Esophagus squamous epithelium (tissue), 5 donors: ENCODE measurements at places on chromosomes 11 and 22. TPM values are rescaled to one million over a fixed set of nuclear protein-coding genes. Genes with fewer than 3 reads are reported as not detected.

DNA sequence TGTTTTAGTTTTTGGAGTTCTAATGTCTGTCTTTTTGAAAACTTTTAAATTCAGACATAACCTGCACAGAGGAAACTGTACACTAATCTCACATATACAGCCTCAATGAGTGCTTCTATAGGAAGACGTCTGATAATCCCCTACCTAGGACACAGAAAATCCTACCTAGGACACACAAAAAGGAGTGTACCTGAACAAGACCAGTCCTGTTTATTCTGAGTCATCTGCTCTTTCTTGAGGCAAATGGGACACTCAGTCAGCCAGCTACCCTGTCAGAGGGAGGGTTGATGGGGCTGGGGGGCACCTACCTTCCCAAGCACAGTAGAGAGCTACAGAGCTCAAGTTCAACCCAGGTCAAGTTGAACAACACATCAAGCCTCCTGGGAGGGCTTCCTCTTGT is 346.6 kb upstream of the NCAM1 start:
- H3K27me3 ChIP-seq, result no peaks in the 10 kb centered on the region
- no peak for DNase-seq
- H3K4me3 ChIP-seq, result no peak overlapping the region
- H3K36me3 ChIP-seq, result no peaks in the 10 kb centered on the region
- H3K4me1 ChIP-seq, result peaks cover 24% of the 10 kb centered on the region
- H3K27ac ChIP-seq, result peak overlapping the region; percentile 26

DNA sequence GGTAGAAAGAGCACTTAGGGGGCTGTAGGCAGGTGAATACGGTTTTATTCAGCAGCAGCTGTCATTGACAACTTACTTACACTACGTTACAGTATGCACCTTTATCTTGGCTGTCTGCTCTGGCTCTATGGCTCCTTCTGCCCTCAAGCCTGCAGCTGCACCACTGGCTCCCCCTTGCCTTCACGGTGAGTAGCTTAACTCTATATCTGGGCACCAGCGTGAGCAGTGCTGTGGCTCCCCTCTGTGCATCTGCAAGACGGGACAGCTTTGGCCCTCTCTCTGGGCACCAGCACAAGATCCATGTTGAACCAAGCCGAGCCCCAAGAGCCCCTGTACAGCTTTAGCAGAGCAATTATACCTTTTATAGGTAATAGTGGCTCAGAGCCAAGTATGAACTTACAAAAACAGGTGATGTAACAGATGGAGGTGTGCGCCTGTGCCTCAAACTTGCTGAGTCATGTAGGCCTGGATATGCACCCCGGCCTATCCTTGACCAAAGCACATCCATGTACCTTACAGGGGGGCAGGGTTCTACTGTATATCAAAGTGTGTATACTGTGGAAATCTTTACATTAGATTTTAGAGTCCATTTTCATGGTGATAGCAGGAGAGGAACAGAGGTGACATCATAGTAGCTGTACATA is 96.9 kb upstream of the CTSC start:
- H3K4me1 ChIP-seq, result peaks cover 3% of the 10 kb centered on the region
- peak overlapping the region; percentile 36 for H3K27ac ChIP-seq

DNA sequence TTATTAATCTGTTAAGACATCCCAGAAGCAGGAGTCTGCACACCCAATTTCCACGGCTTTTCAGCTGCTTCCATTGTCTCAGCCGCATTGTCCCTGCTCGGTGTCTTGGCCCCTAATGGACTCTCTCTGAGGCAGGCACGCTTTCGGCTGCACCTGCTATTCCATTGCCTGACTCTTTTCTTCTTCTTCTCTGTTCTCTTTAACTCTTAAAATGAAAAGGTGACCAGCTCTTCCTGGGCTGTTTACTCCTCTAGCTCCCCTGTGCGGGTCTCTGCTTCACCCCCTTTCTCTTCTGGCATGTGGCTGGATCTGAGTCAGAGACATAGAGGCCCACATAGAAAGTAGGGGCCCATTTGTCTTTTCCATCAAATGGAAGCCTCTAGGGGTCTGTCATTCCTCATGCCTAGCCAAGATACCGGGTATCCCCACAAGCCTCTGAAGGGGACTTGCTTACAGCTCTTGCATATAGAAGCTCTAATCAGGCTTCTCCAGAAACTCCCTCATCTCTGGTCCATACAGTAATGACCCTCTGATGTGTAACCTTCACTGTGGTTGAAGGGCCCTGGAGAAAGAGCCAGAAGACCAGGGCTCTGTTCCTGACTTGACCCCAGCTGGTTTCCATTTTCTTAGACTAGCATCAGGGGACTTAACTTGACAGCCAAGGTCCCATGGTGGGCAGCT is 243.9 kb downstream of the ST3GAL4 start:
- H3K4me1 ChIP-seq, result no peaks in the 10 kb centered on the region
- no peak overlapping the region for H3K27ac ChIP-seq
- no peaks in the 10 kb centered on the region for H3K36me3 ChIP-seq
- no peak for DNase-seq

GRCh38 chr22:50626850-50627641 is 906 bp downstream of the ARSA start:
- DNase-seq, result no peak
- peak overlapping the region; percentile 91 for H3K27ac ChIP-seq
- H3K4me1 ChIP-seq, result peaks cover 26% of the 10 kb centered on the region

DNA sequence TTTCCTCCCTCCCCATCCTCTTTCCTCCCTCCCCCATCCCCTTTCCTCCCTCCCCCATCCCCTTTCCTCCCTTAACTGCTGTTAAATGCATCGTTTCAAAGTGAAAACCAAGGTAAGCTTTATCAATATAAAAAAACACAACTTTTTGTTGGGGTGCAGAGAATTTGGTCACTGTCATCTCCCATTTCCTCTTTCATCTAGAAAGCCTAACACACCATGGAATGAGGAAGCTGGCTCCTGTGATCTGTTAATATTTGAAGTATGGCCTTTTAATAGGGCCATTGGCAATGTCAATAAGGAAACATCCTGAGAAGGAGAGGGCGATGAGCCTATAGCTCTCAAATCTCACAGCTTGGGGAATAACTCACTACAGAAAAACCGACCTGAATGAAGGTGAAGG is 7.0 kb downstream of the EXPH5 start:
- no peaks in the 10 kb centered on the region for H3K4me1 ChIP-seq
- no peaks in the 10 kb centered on the region for H3K36me3 ChIP-seq
- no peak overlapping the region for H3K4me3 ChIP-seq
- no peak overlapping the region for H3K27ac ChIP-seq
- H3K27me3 ChIP-seq, result no peaks in the 10 kb centered on the region

GRCh38 chr22:49962012-49962750 is 1.6 kb downstream of the PIM3 start:
- H3K27me3 ChIP-seq, result no peaks in the 10 kb centered on the region
- peak overlapping the region; percentile 100 for H3K27ac ChIP-seq
- DNase-seq, result no peak
- peaks cover 57% of the 10 kb centered on the region for H3K4me1 ChIP-seq
- peak overlapping the region; percentile 78 for H3K4me3 ChIP-seq

DNA sequence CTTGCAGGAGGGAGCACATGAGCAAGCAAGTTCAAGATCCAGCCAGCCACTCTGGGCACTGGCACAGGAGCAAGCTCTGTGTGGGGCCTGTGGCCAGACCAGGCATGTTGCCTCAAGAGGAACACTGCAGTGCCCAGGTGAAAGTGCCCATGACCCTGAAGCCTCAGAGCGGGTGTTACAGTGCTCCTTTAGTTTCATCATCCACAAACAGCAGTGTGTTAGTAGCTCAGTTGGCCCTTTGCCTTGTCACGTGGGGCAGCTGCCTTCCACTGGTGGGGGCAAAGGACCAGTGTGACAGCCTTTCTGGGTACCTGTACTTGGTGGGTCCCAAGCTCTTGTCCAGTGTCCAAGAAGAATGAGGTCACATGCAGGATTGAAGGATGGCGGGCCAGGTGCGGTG is 3.0 kb upstream of the EI24 start:
- peaks cover 9% of the 10 kb centered on the region for H3K4me1 ChIP-seq
- no peak overlapping the region for H3K27ac ChIP-seq
- no peaks in the 10 kb centered on the region for H3K36me3 ChIP-seq
- H3K27me3 ChIP-seq, result no peaks in the 10 kb centered on the region
- no peak overlapping the region for H3K4me3 ChIP-seq

DNA sequence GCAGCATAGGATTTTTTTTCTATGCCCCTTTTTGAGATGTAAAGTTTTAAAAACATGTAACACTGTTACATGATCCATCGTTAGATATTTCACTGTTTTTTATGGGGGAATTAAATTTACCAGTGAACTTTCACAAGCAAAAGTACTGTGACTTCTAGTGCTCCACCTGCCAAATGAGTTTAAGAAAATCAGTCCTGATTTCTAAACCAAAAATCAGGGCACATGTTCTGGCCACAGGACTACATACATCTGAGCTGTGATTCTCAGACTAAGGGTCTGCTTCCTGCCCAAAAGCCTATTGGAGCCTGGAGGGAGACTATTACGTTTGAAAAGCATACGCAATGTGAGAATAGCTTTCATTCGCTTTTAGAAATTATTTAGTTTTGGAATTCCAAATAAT is 22.5 kb downstream of the TMPRSS13 start:
- H3K27ac ChIP-seq, result peak overlapping the region; percentile 46
- H3K27me3 ChIP-seq, result no peaks in the 10 kb centered on the region
- peaks cover 32% of the 10 kb centered on the region for H3K36me3 ChIP-seq
- no peak for DNase-seq

DNA sequence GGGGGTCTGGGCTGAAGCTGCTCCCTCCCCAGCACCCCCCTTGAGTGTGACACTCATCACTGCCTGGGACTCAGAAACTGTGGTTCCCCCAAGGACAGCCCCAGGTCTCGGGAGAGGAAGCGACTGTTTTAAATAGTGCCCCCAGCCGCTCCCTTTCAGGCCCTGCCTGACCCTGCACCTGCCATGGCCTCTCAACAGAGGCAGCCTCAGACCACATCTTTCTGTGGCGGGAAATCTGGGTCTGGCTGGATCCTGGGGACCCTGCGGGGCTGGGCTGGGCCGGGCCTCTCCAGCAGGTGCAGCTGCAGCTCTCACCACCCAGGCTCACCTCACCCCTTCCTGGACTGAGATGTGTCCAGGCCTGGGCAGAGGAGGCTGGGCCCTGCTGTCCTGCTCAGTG is 3.7 kb upstream of the IGLL1 start:
- H3K36me3 ChIP-seq, result no peaks in the 10 kb centered on the region
- no peaks in the 10 kb centered on the region for H3K4me1 ChIP-seq
- no peak for DNase-seq
- no peak overlapping the region for H3K27ac ChIP-seq
- H3K27me3 ChIP-seq, result no peaks in the 10 kb centered on the region
- H3K4me3 ChIP-seq, result no peak overlapping the region

- H3K27me3 ChIP-seq, result no peaks in the 10 kb centered on the region
- H3K4me1 ChIP-seq, result no peaks in the 10 kb centered on the region
- no peaks in the 10 kb centered on the region for H3K36me3 ChIP-seq
- no peak overlapping the region for H3K27ac ChIP-seq
- no peak for DNase-seq
- H3K4me3 ChIP-seq, result no peak overlapping the region
Measured at GRCh38 chr22:49601614-49602321, 225.9 kb downstream of the BRD1 start.

DNA sequence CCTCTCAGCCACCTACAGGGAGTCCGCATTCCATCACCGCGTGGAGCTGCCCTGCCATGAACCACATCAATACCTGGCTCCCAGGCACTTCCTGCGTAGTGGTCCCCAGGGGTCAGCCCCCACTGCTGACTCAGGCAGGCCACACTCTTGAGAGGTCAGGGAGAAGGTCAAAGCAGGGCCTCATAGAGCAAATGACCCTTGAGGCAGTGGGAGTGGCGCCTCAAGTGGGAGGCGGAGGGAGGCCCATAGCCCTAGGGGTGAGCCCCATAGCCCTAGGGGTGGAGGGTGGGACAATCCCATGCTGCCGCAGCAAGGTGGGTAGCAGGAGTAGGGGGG is 5.0 kb downstream of the PRDX5 start:
- no peaks in the 10 kb centered on the region for H3K27me3 ChIP-seq
- DNase-seq, result no peak
- H3K4me1 ChIP-seq, result peaks cover 37% of the 10 kb centered on the region
- H3K4me3 ChIP-seq, result no peak overlapping the region
- peaks cover 14% of the 10 kb centered on the region for H3K36me3 ChIP-seq

DNA sequence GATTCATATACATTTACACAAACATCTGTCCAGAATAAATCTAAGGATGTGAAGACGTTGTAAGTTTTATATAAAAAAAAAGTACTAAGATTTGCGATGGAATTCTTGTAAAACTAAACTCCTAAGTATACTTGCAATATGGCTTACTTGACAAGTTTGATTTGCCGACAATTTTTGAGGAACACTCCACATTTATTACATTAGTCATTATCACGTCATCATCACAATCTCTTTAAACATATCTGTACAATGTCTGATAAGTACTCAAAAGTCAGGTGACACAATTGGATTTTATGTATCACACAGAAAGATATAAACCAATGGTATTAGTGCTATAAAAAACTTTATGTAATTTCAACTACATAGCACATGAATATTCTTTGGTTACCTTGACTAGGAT is 30.4 kb downstream of the IMMP1L start:
- H3K27ac ChIP-seq, result no peak overlapping the region
- no peaks in the 10 kb centered on the region for H3K4me1 ChIP-seq
- no peaks in the 10 kb centered on the region for H3K27me3 ChIP-seq
- DNase-seq, result no peak

GRCh38 chr11:111137846-111138245 is 107.7 kb upstream of the POU2AF2 start:
- no peaks in the 10 kb centered on the region for H3K4me1 ChIP-seq
- H3K27ac ChIP-seq, result no peak overlapping the region
- DNase-seq, result no peak
- no peaks in the 10 kb centered on the region for H3K36me3 ChIP-seq
- H3K4me3 ChIP-seq, result no peak overlapping the region

- no peaks in the 10 kb centered on the region for H3K27me3 ChIP-seq
- no peaks in the 10 kb centered on the region for H3K36me3 ChIP-seq
- no peaks in the 10 kb centered on the region for H3K4me1 ChIP-seq
- no peak for DNase-seq
- peak overlapping the region; percentile 54 for H3K27ac ChIP-seq
Measured at GRCh38 chr22:19620742-19621371, 93.4 kb upstream of the SEPTIN5 start.

Gene ZC3H7B
- total RNA-seq, result 19.1 TPM

Gene TBX10
- total RNA-seq, result not detected

Gene MAJIN
- total RNA-seq, result not detected

Gene JRKL
- 4.5 TPM for total RNA-seq

Gene LDHAL6A
- total RNA-seq, result not detected

Gene FXYD2
- not detected for total RNA-seq

Gene HTATIP2
- 76.4 TPM for total RNA-seq

Gene CTSW
- total RNA-seq, result 1.8 TPM
